Right renal pelvis (tissue), 4 donors: ENCODE measurements at places on chromosomes 12 and 14.

- no peak for DNase-seq
Measured at GRCh38 chr12:19895246-19896020, 456.1 kb downstream of the AEBP2 start.

DNA sequence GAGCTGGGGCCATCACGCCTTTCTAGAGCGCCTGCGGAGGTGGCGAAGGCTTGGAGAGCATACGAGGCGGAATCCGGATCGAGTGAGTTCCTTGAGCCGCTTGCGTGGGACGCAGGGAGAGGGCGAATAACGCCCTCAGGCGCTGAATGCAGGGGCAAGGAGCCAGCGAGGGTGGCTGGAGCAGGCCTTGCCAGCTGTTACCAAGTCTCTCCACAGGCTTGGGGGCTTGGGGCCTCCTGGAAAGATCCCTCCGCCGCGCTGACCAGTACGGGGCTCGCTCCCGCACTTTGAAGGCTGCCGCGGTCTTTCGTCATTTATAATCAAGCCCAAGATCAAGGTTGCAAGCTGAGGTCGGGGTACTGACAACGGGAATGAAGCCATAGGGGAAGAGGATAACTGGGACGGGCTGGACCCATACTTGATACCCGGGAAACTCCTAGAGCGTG lies 1.2 kb downstream of the FLRT2 start:
- no peak for DNase-seq

GRCh38 chr12:12265571-12266388 lies 1.1 kb downstream of the LRP6 start:
- no peak for DNase-seq

DNA sequence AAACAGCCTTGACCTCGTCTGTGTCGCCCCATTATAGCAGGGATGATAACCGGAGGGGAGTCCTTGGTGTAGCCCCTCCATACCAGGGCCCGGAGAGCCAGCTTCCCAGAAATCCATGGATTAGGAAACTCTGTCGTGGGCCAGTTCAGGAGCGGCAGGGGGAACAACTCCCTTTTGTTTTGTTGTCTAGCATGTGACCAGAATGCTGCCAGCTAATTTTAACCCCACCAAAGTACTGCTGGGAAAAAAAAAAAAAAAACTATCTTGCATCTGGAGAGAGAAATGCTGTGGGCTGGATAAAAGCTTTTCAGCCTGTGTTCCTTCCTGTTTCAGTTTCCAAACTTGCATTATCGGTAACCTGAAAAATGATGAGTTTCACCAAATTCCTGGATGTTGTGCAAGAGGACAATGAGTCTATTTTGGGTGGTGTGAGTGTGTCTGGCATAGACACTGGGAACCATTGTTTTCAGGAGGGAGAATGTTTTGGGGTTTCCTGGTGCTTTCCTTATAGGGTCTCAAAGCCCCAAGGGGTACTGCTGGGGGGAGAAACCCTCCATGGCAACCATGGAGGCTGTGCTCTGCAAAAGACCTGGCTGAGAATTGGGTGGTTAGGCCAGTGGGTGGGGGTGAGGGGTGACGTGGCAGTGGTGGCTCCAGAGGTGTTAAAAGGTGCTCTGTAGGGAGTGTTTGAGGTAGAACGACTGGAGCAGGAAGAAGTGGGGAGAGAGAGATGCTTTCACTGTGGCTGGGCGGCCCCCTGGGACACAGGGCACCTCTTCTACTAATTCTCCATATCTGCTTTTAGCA lies 14.9 kb upstream of the IRF2BPL start:
- no peak for DNase-seq

- DNase-seq = no peak
Measured at GRCh38 chr14:29197557-29197956, 431.0 kb downstream of the FOXG1 start.

- DNase-seq = no peak
Measured at GRCh38 chr14:99777951-99778350, 15.3 kb upstream of the EML1 start.

DNA sequence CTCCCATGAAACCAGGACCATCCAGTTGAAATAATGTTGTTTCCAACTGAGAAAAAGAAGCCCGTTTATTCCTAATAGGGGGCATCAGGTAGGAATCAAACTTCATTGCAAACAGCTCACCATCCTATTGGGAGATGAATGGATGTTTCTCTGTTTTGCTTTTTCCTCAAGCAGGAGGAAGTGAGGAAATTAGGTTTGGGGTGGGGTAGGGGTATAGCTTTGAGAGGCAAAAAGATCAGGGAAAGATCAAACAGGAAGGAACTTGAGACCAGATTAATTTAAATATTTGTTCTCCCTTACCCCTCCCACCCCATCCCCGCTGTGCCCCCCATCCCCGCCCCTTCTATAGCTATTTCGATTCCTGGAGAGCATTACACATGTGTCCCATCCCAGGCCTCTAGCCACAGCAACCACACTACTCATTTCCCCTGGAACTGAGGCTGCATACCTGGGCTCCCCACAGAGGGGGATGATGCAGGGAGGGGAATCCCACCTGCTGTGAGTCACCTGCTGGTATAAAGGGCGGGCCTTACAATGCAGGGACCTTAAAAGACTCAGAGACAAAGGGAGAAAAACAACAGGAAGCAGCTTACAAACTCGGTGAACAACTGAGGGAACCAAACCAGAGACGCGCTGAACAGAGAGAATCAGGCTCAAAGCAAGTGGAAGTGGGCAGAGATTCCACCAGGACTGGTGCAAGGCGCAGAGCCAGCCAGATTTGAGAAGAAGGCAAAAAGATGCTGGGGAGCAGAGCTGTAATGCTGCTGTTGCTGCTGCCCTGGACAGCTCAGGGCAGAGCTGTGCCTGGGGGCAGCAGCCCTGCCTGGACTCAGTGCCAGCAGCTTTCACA lies at the start of gene IL23A:
TSS of gene IL23A (plus strand) at position 577 of the 850 bp plus-strand sequence. CDS start at position 738, 161 bp downstream.
- DNase-seq = no peak

GRCh38 chr12:22029991-22030390 lies 16.0 kb upstream of the CMAS start:
- no peak for DNase-seq

- no peak for DNase-seq
Measured at GRCh38 chr14:93592786-93593185, 162.0 kb downstream of the UNC79 start.

DNA sequence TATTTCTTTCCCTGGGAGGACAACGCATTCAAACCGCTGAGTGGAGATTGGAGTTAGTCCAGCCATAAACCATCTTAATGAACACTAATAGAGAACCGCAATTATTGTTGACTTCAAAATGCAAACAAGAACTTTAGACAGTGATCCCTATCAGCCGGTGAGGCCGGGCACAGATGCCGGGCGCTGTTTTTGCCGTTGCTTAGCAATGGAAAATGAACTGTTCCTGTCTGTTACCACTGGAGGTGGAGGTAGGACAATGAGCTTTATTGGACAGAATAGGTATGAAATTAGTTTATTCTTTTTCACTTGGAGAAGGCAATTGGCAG lies 216.8 kb downstream of the TTC8 start:
- DNase-seq = no peak

DNA sequence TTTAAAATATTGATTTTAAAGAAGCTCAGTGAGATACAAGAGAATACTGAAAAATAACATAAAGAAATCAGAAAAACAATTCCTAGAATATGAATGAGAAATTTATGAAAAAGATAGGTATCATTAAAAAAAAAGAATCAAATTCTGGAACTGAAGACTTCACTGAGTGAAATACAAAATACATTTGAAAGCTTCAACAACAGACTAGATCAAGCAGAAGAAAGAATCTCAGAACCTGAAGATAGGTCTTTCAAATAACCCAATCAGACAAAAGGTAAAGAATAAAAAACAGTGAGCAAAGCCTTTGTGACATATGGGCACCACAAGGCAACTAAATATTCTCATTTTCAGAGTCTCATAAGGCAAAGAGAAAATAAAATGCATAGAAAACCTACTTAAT lies 29.4 kb downstream of the CEP83 start:
- DNase-seq = no peak

- no peak for DNase-seq
Measured at GRCh38 chr12:111443086-111443485, 37.4 kb downstream of the SH2B3 start.

GRCh38 chr12:71661977-71662530 lies 1.6 kb downstream of the ZFC3H1 start:
- no peak for DNase-seq

DNA sequence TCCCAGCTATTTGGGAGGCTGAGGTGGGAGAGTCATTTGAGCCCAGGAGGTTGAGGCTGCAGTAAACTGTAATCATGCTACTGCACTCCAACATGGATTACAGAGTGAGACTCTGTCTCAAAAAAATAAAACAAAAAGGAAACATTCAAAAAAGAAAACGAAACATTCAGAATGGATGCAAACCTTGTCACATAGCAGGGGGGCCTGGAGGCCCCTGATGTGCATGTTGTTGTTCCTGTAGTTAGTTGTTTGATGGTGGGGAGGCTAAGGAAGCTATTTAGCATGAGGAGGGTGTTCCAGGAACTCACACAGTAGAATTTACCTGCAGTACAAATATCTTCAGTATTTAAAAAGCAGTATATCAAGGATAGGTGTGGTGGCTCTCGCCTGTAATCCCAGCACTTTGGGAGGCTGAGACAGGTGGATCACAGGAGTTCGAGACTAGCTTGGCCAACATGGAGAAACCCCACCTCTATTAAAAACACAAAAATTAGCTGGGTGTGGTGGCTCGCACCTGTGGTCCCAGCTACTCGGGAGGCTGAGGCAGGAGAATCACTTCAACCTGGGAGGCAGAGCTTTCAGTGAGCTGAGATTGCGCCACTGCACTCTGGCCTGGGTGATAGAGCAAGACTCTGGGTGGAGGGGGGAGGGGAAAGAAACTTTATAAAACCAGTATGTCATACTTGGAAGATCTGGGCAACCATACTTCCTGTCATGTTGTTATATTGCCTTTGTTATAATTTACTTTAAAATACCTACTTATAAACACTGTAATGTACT lies 17.6 kb upstream of the AEBP2 start:
- no peak for DNase-seq

GRCh38 chr12:55703901-55704761 lies 3.6 kb downstream of the ITGA7 start:
- no peak for DNase-seq

DNA sequence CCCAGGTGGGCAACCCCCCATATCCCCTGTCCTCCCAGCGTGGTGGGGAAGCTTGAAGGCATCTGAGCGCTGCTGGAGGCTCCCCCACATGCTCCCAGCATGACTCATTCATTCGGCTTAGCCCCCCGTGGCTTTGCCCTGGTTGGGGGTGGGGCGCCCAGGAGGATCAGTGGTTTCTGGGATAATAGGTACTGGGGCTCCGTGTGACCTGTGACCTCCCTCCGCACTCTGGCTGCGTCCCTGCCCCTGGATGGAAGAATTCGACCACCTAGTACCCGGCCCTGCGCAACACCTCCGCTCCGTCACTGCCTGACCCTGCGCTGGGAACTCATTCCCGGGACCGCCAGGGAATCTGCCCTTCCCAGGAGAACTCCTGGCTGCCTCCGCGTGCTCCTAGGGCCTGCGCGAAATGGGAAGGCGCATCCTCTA lies 120.1 kb downstream of the AACS start:
- no peak for DNase-seq

- no peak for DNase-seq
Measured at GRCh38 chr12:601976-602699, 61.1 kb downstream of the NINJ2 start.

- no peak for DNase-seq
Measured at GRCh38 chr14:79491161-79491560, 720.1 kb downstream of the DIO2 start.

DNA sequence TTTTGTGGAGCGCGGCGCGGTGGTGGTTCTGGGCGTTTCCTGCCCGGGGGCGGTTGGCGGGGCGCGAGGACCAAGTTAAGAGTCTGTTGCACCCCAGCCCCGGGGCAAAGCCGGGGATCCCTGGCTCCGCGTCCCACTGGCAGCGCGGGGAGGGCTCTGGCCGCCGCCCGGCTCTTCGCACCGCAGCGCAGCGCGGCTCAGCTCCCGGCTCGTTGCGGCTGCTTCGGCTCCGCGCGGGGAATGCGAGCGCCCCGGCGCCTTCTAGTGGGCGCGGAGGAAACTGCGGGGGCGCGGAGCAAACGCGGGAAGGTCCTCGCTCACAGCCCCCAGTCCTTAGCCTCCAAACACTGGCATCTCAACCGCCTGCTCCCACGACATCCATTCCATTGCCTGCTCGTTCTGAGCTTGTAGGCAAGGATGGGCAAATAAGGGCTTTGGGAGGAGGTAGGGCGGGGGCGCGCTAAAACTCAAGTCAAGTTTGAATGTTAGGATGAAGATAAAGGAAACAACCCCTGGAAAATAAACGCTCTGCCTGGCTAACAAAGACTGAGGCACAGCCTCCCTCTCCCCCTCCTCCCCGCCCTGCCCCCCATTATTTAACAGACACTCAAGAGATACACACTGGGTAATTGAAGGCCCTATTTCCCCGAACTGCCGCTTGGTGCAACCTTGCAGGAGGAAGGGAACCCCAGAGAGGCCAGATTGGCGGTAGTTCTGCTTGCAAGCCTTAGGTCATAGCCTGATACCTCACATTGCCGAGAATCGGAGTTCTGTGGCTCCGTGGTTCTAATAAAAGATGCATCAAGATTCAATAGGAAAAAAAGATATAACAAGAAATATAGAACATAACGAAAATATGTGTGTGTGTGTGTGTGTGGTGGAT lies at the start of gene B4GALNT1:
TSS of gene B4GALNT1 (minus strand) at position 244 of the 883 bp plus-strand sequence. CDS start 1,069 bp downstream, outside the sequence.
- DNase-seq = no peak

GRCh38 chr14:89922031-89922907 lies 32.3 kb downstream of the EFCAB11 start:
- no peak for DNase-seq

DNA sequence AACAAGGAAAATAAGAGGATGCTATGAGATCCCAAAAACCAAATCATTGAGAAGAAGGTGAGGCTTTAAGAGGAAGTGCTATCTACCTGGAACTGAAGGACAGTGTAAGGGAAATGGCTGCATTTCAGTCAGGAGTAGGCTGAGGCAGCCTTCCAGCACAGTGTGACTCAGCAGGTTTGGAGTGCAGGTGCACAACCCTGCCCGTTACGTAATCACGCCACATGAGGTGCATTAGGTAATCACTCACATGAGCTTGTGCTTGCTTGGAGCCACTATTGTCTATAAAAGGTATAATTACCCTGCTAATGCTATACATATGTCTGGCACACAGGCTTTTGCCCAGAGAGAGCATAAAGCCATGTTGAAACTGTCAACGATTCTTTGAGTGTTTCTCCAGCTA lies 74.9 kb downstream of the DIO2 start:
- DNase-seq = no peak

DNA sequence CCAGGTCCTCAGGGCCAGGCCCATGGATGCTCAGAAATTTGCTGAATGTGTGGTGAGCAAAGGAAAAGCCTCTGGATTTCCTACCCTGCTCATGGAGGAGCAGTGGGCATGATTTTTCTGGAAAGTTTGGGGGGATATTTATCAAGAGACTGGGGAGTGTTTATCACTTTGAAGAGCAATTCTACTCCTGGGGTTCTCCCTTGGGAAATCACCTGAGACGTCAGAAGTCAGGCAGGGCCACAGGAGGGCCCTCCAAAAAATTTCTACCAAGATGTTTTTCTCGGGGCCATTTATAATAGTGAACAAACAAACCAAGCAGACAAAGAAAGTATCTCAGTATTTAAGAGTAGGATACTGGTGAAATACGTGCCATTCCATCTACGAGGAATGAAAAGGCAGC lies 20.1 kb upstream of the EIF2B2 start:
- DNase-seq = no peak
